ENCODE measurements at places on chromosomes 2 and 18. TPM values are rescaled to one million over a fixed set of nuclear protein-coding genes. Genes with fewer than 3 reads are reported as not detected.
A peak's percentile ranks its signal among the peaks of the same experiment; 100 is the strongest.

The USP40 gene
- total RNA-seq, result 18.9 TPM

The UGT1A10 gene
- total RNA-seq, result not detected

The RAB10 gene
- total RNA-seq, result 117 TPM

The ADCYAP1 gene
- not detected for total RNA-seq

The C1D gene
- total RNA-seq, result 18.0 TPM

The LCT gene
- 0.13 TPM for total RNA-seq

The NTSR2 gene
- not detected for total RNA-seq

The EN1 gene
- total RNA-seq, result not detected

The FAP gene
- not detected for total RNA-seq

- H3K27ac ChIP-seq, result no peak overlapping the region
- H3K36me3 ChIP-seq, result no peaks in the 10 kb centered on the region
- no peak for DNase-seq
- H3K4me3 ChIP-seq, result no peak overlapping the region
- no peaks in the 10 kb centered on the region for H3K27me3 ChIP-seq
These were observed 70.2 kb downstream of the LBH start for GRCh38 chr2:30301551-30301950.

GRCh38 chr18:3388980-3389379 lies 61.0 kb upstream of the TGIF1 start:
- no peak overlapping the region for H3K27ac ChIP-seq
- H3K27me3 ChIP-seq, result peaks cover 2% of the 10 kb centered on the region
- no peaks in the 10 kb centered on the region for H3K4me1 ChIP-seq
- no peak overlapping the region for H3K4me3 ChIP-seq

GRCh38 chr2:24643051-24643450 lies 150.1 kb downstream of the PTRHD1 start:
- no peak overlapping the region for H3K4me3 ChIP-seq
- H3K36me3 ChIP-seq, result peaks cover 3% of the 10 kb centered on the region
- no peak for DNase-seq
- no peaks in the 10 kb centered on the region for H3K27me3 ChIP-seq
- no peaks in the 10 kb centered on the region for H3K4me1 ChIP-seq

- peaks cover 62% of the 10 kb centered on the region for H3K4me1 ChIP-seq
- peak overlapping the region; percentile 98 for H3K27ac ChIP-seq
- no peaks in the 10 kb centered on the region for H3K27me3 ChIP-seq
- DNase-seq, result no peak
- no peaks in the 10 kb centered on the region for H3K36me3 ChIP-seq
These were observed 28.9 kb downstream of the TOGARAM2 start for GRCh38 chr2:29009711-29010677.

- H3K36me3 ChIP-seq, result no peaks in the 10 kb centered on the region
- no peak overlapping the region for H3K4me3 ChIP-seq
- peaks cover 22% of the 10 kb centered on the region for H3K4me1 ChIP-seq
These were observed 3.2 kb downstream of the CABLES1 start for GRCh38 chr18:23138471-23138870.

DNA sequence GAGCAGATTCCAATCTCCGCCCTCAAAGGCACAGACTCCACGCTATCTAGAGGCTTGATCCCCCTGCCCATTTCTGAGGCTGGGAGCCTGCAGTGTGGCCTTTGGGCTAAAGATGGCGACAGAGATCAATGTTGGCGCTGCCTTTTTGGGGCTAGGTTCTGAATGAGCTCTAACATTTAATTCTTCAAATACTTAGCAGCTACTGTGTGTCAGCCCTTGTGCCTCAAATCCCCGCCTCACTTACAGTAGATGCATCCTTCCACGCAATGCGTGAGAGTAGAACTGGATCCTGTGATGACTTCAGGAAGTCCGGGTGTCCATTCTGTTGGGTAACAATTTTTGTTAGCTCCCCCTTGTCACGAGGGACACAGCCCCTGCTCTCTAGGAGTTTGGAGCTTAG lies 12.4 kb downstream of the IL1F10 start:
- peaks cover 6% of the 10 kb centered on the region for H3K4me1 ChIP-seq
- peaks cover 15% of the 10 kb centered on the region for H3K27me3 ChIP-seq
- H3K27ac ChIP-seq, result no peak overlapping the region
- no peaks in the 10 kb centered on the region for H3K36me3 ChIP-seq

GRCh38 chr18:77061946-77062517 lies 70.6 kb downstream of the MBP start:
- peak overlapping the region; percentile 99 for H3K27ac ChIP-seq
- H3K27me3 ChIP-seq, result no peaks in the 10 kb centered on the region
- H3K4me3 ChIP-seq, result peak overlapping the region; percentile 66

DNA sequence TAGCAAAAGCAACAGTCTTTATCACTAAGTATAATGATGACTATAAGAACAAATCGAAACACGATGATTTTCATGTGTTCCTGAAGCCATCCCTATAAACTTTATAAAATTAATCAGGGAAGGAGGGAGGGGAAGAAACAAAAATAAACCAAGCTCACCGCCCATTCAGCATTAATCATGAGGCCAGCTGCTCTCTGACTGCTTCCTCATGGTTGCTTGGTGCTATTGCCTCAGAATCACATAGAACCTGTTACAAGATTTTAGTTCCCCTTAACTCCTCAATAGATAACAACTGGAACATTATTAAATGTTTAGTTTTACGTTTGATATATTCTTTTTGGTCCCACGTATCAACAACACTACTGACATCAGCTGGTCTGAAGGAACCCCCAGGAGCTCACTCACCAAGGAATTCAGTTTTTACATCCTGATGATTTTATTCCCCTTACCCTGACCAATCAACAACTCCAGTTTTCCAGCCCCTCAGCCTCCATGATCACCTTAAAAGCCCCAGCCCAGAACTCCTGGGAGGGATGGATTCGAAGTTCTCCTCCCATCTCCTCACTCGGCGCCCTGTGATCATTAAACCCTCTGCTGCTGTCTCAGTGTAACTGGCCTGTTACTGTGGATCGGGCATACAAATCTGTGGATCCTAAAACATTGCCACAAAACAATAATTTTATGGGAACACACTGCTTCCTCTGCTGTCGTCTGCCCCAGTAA lies 10.6 kb upstream of the HNRNPLL start:
- no peak overlapping the region for H3K4me3 ChIP-seq
- H3K36me3 ChIP-seq, result peaks cover 9% of the 10 kb centered on the region
- H3K27me3 ChIP-seq, result no peaks in the 10 kb centered on the region
- DNase-seq, result no peak

DNA sequence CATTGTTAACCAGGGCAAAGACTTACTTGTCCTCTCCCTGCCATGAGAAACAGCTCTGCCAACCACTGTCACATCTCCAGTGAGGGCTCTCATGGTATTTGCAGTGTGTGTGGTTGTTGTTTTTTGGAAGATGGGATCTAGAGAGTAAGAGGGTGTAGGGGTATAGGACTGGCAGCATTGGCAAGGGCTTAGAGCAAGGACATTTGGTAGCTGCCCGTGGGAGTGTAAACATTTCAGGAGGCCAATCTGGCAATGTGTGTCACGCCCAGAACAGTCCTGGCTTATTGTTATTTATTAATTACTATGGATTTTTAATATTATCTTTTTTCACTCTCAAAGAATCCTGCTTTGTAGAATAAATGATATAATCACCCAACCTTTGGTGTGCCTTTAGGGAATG lies 90.5 kb downstream of the TMEM17 start:
- peaks cover 10% of the 10 kb centered on the region for H3K27me3 ChIP-seq
- no peak overlapping the region for H3K4me3 ChIP-seq
- H3K4me1 ChIP-seq, result peaks cover 14% of the 10 kb centered on the region
- no peaks in the 10 kb centered on the region for H3K36me3 ChIP-seq
- DNase-seq, result no peak
- peak overlapping the region; percentile 45 for H3K27ac ChIP-seq

Data from activated CD4-positive, alpha-beta memory T cell treated with anti-CD3 and anti-CD28 coated beads, Interleukin-2, amount 10 ng/mL, durations not matched to agents 7 days and 5 days (primary cell).